ENCODE measurements at places on chromosomes 11 and 22.
A peak's percentile ranks its signal among the peaks of the same experiment; 100 is the strongest.

DNA sequence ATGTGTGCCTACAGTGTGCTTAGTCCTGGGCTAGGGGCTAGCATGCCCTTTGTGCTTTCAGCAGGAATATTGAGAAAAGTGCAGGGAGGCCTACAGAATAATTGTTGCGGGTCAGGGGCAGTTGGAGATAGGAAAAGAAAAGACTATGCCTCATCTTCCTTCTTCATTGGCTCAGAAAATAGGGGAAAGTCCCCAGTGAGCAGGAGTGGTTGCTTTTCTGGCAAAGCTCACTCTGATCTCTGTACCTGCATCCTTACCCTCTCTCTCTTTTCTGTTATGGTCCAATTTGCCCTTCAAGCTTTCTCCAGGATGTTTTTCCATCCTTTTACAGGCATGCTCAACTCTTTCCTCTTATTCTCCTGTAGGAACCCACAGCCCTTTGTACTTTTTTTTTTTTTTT is 29.5 kb upstream of the RRM1 start:
- DNase-seq, result no peak

- peak; percentile 43 for DNase-seq
These were observed 76.6 kb upstream of the UCP3 start for GRCh38 chr11:74085542-74085892.

GRCh38 chr11:73140213-73141030 is 1.7 kb downstream of the FCHSD2 start:
- peak; percentile 55 for DNase-seq

DNA sequence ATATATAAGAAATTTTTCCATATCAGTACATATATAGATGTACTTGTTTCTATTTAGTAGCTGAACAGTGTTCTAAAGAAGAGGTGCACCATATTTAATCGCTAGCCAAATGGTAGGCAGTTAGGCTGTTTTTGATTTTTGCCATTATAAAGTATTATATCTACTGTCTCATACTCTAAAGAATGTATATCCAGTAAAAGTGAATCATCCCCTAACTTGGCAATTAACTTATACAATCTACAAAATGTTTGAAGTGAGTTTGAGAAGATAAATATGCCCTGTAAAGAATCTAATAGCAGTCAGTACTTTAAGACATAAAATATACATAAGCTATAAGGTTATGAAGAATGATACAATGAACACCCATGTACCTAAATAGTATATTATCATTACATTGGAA is 291.5 kb downstream of the SWAP70 start:
- DNase-seq, result no peak

- no peak for DNase-seq
These were observed 7.7 kb downstream of the CCDC73 start for GRCh38 chr11:32786811-32787210.

DNA sequence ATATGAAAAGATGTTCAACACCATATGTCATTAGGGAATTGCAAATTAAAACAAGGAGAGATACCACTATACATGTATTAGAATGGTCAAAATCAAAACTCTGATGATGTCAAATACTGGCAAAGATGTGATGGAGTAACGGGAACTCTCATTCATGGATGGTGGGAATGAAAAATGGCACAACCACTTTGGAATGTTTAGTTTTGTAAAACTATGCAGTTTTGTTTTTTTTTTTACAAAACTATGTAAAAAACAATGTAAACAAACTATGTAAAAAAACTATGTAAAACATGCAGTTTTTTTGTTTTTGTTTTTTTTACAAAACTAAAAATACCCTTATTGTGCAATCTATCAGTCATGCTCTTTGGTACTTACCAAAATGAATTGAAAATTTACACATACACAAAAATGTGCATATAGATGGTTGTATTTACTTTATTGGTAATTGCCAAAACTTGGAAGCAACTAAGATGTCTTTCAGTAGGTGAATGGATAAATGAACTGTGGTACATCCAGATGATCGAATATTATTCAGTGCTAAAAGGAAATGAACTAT is 5.0 kb upstream of the USP47 start:
- DNase-seq, result no peak

GRCh38 chr11:9748361-9748970 is 84.6 kb downstream of the SWAP70 start:
- DNase-seq, result peak; percentile 82

GRCh38 chr11:112248201-112248600 is 12.5 kb downstream of the PLET1 start:
- peak; percentile 78 for DNase-seq

- DNase-seq, result no peak
These were observed 18.1 kb downstream of the GLB1L2 start for GRCh38 chr11:134349802-134350355.

GRCh38 chr11:111935317-111936039 is 1.7 kb upstream of the DIXDC1 start:
- no peak for DNase-seq

DNA sequence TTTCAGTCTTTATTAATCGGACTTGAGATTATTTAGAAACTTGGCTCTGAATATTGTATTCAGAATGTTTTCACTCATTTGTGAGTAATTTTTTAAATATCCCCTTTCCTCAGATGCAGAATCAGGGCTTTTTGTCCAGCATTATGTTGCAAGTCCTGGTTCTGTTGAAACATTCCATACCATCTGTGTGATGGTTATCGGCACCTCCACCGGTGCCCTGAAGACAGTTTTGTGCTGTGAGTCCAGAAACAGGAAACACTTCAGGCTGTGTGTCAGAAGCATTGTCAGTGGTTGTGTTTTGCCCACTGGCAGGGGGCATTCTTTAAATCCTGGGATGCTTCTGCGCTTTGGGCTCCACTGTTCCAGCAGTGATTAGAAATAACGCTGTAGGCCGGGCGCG is 20.4 kb downstream of the CDPF1 start:
- no peak for DNase-seq

All from M059J (cell line).